ENCODE measurements at places on chromosomes 6 and 20.

DNA sequence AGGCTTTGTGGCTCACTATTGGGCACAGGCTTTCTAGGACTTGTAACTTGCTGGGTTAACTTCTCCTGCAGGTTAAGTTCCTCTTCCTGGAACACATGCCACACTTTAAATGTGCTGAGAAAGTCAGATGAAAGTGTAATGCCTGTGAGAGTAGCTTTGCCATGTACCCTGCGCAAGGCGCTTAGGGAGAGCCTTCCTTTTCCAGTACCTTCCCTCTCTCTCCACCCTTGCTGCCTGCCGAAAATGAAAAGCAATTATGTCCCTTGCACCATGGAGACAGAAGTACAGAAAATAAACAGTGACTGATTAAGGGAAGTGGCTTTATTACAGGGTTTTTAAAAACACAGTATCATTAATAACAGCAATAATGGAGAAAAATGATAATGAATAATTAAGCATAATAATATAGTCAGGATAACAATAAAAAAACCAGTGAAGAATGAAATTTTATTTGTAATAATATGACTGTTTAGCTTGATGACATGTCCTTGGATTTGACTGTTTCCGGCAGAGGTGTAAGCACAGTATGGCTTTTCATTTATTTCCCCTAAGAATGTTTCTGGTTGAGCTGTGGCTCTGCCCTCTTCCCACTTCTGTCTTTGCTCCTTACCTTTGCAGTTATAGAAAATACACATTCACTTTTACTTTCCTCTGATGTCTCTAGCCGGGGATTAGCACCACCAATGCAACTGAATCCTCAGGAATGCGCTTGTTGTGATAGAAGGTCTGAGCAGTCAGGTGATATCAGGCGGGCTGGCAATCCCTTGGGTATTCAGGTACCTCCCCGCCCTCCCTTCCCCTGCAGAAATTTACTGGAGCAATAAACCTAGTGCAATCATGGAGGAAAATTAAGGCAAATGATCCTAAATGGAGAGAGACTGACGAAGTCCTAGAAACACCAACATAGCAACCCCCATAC lies 472.3 kb upstream of the CITED2 start:
- peak; percentile 48 for DNase-seq

- no peak for DNase-seq
Measured at GRCh38 chr6:5270093-5270680, 8.9 kb downstream of the FARS2 start.

GRCh38 chr6:35489066-35489465 lies 7.8 kb downstream of the TEAD3 start:
- no peak for DNase-seq

GRCh38 chr20:4112481-4113421 lies 97.4 kb upstream of the RNF24 start:
- DNase-seq: no peak

DNA sequence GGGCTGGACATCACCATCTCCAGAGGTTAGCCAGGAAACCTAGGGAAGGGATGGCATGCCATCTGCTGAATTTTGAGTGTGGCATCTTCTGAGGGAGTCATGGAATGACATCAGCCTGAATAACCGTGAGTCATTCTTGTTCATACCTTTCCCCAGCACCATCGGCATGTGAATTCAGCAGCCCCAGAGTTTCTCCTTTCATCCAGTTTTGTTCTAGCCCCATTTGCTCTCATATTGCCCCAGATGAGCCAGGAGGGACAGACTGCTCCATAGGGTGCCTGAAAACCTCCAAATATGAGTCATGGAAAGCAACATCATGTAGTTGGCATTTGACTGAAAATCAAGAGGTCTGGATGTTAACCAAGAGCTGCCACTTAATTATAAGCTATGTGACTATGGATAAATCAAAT lies 219.2 kb upstream of the SGK1 start:
- DNase-seq: no peak

DNA sequence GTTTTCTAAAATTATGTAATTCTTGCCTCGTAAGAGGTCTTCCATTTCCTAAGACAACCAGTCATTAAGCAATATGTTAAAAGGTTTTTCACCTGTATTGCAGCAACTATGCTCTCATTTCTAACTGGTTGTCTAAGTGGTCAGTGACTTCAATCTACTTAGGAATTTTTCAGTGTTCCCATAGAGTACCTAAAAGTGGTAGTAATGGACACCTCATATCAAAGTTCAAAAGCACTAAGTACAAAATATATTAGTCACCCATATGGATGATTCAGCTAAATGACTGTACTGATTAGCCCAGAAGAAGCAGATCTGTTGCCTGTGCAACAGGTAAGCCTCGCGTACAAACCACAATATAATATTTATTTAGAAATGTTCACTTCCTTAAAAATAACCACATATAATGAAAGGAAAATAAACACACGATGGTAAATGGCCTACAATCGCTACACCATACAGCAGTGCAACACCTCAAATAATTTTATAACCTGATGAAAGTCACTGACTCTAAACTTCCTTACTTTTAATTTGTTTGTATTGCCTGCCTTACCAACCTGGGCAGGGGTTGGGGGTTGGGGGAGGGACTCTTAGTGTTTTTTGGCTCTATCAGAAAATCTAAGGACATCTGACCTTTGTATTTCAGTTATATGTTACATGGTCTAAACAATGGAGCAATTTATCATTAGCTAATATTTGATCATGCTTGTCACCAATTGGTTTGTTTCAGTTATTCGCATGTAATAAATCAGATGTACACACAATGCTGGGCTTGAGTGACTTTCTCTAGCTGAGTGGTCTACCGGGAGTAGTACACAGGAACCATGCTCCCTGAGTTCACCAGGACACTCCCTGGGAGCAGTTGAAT lies 105.9 kb downstream of the HIVEP2 start:
- DNase-seq: no peak

DNA sequence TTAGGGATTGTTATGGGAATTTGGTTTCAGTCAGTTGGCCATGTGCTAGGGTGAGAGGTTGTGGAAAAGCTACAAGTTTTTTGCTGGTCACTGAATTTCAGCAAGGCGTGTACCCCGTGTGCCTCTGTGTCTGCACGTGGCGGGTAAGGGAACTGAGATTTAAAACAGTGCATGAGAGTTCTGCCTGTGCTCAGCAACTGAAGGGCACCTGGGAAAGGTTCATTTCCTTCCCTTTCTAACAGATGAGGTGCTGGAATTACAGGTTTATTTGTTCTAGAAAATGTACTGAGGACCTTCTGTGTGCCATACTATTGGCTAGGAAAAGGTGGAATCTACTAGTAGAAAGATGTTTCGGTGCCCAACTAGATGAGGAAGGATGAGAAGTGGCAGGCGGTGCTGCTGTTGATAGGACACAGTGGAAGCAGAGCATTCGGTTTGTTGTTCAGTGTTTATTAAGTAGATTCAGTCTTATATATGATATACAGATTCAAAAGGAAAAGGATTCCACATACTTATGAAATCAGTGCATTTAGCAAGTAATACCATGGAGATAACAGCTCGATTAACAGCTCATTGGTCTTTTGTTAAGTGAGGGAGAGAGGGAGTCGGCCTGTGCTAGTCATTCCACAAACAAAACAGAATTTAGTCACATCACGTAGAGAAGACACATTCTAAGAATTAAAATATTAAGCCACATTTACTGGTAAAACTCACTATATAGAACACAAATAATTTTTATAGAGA lies 84.7 kb downstream of the ASXL1 start:
- no peak for DNase-seq

- no peak for DNase-seq
Measured at GRCh38 chr20:57470212-57470522, 54.8 kb downstream of the CTCFL start.

GRCh38 chr6:89260310-89260709 lies 43.2 kb upstream of the GABRR1 start:
- DNase-seq: no peak

DNA sequence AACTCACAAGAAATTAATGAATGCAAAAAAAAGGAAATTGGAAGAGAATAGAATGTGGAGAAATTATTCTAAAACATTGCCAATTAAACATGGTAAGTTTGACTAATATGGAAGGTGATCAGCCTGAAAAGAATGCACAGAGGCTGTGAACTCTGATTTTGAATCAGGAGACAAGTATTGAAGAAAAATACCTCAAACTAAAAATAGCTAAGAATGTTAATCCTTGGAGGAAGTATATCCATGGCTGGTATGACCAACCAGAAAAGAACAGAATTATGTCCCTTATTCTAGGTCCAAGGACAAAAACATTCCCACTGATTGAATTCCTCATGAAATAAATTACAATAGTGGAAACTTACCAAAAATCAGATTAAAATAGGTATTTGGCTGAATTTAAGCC lies 7.3 kb upstream of the RIMS1 start:
- DNase-seq: no peak

GRCh38 chr20:48682529-48683363 lies 145.1 kb downstream of the PREX1 start:
- DNase-seq: peak; percentile 96

- DNase-seq: no peak
Measured at GRCh38 chr6:3175715-3176402, 18.5 kb upstream of the TUBB2A start.

- no peak for DNase-seq
Measured at GRCh38 chr6:44734886-44735629, 347.6 kb downstream of the CDC5L start.

- DNase-seq: no peak
Measured at GRCh38 chr6:152121910-152122309, 314.4 kb downstream of the ESR1 start.

GRCh38 chr6:149445095-149445466 lies 39.7 kb downstream of the ZC3H12D start:
- no peak for DNase-seq

DNA sequence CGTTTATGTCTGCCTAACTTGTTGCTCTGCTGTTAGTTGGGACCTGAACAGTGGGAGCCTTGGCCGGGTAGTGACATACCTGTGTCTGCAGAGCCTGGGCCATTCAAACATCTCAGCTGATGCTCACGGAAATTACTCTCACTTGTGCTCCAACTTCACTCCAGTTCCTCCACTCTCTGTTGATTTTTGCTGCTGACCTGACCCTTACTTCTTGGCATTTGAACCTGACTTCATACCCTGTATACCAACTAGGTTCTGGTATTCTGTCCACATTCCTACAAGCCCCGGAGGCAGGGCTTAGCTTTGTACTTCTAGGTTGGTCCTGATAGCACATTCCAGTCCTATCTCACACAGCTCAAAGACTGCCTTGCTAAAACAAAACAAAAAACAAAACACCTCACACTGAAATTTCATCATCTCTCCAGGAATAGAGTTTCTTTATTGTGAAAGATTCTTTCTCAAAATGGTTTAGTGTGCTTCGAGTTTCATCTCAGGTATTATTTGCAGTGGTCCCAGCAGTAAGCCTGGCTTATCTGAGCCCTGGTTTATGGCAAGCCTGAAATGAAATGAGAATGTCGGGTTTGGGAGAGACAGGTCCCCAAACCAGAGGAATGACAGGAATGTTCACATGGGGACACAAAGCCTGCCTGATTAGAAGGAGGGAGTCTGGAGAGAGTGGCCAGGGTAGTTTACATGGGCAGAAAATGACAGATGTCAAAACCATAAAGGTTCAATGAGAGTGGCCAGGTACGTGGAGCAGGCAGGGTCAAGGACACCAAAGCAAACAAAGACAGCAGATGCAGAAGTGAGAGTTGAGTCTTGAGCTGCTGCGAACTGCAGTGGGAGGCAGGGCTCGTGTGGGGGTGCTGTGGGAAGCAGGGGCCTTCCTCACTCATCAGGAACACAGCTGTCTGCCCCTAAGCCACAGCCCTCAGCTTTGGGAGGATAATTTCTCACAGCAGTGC lies 174.2 kb upstream of the HDAC2 start:
- DNase-seq: no peak

- peak; percentile 40 for DNase-seq
Measured at GRCh38 chr6:97440590-97441176, 157.7 kb upstream of the MMS22L start.

GRCh38 chr6:122569230-122569771 lies 40.9 kb upstream of the PKIB start:
- DNase-seq: no peak

DNA sequence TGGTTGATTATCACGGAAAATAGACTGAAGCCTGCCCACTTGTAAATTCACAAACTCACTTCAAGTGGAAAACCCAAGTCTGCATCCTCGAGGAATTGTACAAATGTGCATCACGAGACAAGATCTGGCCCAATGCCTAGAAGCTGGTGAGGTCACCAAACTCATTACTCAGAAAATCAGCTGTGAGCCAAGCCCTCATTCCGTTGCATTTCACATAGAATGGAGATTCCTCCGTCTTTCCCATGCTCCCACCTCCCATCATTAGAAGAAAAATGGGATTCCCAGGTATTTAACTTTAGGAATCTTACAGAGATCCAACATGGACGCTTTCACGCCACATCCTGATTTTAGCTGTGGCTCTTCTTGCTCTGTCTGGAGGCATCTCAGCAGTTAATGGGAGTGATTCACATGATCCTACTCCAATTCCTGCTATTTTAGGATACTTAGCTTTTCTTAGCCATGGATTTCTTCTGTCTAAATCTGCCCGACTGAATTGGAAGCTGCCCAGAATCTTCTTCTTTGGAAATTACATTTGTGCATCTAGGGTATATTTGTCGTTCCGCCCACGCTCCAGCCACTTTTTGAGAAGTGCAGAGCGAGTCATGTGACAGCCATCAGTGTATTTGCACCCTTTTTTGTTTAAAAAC lies 68.7 kb upstream of the STMND1 start:
- DNase-seq: peak; percentile 79

DNA sequence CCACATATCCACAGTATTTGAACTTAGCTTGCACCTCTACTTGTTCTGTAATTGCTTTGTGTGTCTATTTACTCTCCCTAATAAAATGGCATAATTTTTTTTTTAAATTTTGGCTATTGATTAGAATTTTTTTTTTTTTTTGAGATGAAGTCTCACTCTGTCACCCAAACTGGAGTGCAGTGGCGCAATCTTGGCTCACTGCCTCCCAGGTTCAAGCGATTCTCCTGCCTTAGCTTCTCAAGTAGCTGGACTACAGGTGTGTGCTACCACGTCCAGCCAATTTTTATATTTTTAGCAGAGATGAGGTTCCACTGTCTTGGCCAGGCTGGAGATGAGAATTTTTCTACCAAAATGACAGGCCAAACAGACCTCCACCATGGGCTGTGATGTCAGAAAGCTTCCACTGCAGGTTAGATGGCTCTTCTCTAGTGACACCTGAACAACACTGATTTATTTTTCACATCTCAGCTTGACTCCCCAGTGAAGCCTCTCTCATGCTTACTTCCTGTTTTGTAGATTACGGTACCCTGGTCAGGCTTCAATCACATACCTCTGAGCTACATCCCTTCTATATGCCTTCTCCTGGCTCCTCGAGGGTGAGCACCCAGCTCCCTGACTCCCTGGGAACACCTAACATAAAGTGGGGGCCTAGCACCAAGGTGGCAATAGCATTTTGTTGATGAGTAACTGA lies 112.8 kb downstream of the ARHGAP18 start:
- no peak for DNase-seq
